ENCODE measurements at places on chromosomes 4 and X.

- DNase-seq = no peak
These were observed 255.1 kb upstream of the VEGFC start for GRCh38 chr4:177047851-177048174.

- DNase-seq = no peak
These were observed 38.1 kb downstream of the FRG2 start for GRCh38 chr4:189988877-189989431.

DNA sequence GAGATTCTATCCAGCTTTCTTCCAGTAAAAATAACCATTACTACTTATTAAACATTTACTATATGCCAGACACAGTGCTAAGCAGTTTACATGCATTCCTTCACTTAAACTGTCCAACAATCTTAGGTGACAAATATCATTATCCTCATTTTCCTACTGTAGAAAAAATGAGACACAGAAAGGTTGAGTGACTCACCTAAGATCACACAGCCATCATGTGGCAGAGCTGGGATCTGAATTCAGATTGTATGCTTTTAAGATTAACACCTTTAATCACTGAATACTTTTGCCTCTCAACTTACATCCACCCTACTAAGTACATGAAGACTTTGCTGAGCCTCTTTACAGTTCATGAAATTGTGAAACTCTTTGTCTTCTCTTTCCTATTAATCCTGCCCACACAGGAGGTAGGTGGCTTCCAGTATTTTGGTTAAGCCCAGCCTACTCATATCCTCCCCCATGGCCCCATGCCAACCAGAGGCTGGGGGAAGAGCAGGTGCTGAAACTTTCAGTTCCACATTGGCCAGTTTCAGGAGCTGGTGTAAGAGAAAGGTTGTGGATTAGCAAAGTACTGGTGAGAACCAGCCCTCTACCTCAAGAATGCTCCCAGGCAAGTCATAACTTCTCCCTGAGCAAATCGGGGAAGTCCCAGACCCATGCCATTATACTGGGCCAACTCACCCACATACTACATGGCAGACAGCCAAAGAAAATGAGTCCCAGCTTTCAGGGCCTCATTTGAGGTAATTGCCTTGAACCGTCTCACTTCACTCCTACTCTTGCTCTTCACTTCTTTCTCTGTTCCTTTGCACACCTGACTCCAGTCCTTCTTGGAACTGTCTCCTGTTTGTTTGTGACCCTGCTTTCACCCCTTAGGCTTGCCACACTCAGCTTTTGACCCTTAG, 211.1 kb downstream of the GUCY2F start:
- DNase-seq = no peak

- DNase-seq = peak; percentile 18
These were observed 72.8 kb upstream of the MAPK10 start for GRCh38 chr4:86432559-86433134.

- peak; percentile 53 for DNase-seq
These were observed 74.5 kb downstream of the GEMIN8 start for GRCh38 chrX:13955095-13955647.

DNA sequence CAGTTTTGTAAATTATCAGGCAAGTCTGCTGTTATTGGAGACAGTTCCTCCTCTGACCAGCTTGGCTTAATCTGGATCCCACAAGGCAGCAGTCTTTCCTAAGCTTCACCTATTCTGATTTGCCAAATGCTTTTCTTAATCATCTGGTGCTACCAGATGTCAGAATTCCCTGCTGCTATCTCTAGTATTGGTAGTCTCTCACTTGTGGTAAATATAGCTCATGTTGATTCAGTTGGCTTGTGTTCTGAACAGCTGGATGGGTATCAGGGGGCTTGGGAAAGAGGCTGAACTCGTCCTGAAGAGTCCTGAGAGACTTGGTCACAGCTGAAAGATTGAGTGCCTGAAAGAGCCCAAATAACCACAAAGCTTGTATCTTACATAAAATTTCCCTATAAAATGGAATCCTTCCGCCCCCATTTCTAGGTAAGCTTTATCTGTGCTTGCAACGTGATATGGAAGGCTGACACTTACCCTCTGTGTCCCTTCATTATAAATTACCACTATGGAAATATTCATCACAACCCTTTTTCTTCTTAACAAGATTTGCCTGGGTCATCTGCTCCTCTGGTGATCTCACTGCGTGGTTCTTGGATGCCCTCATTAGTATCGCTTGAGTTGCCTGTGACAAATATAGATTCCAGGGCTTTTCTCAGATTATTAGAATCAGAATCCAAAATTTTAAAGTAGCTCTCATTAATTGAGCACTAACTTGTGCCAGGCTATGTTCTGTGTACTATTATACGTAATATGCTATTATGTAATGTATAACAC, 104.1 kb upstream of the GPRIN3 start:
- peak; percentile 93 for DNase-seq

DNA sequence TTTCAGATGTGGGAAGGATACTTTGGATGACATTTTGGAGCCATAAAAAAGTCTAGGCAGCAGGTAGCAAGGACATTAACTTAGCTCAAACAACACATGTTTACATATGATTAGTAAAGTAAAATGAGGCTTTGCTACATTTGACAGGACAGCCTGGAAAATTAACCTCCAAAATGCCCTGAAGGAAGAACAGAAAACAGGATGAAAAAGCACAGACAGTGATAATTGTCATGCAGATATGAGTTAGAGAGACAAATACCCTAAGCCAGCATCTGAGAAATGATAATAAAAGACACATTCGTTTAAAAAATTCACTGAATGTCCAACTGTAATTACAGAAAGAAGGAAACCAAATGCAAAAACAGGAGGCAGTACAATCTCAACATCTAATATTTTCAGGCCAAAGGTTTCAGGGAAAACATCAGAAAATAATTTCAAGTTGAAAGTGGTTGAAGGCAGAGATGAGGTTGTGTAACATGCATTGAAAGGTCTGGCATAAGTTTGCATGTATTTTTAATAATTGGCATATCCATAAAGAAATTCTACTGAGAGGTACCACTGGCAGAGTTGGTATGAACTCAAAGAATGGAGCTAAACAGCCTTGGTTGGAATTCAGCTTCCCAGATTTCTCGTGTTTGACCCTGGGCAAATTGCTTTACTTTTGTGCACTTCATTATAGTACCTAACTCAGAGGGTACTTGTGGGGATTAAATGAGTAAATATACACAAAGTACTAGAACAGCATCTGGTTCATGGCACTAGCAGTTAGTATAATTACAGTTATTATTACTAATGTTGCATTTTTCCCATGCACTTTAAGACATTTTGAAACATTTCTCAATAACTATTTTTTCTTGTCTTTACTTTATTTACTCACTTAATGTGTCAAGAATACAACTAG, 54.4 kb upstream of the MAP9 start:
- DNase-seq = no peak

DNA sequence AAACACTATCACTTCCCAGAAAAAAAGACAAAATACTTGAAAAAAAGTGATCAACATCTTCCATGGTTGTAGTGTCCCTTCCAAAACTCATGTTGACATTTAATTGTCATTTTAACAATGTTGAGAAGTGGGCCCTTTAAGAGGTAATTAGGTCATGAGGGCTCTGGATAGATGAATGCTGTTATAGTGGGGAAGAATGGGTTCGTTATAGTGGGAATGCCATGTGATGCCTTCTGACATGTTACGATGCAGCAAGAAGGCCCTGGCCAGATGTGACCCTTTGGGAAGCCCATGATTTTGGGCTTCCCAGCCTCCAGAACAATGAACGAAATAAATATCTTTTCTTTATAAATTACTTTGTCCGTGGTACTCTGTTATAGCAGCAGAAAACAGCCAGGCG, 4.0 kb upstream of the SLC10A6 start:
- no peak for DNase-seq

DNA sequence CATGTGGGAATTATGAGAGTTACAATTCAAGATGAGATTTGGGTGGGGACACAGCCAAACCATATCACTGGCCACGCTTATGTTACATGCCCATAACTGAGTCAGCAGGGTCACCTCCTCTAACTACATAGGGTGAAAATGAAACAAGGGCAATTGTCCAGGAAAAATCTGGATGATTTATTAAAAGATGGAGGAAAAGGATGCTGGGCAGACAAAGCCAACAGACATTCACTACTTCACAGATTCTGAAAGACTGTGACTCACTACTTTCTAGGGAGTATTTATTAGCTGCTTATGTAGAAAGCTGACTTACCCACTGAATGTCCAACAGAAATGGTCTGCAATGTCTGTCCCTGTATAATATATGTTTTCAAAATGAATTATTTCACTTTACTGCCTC, 72.4 kb downstream of the APBB2 start:
- DNase-seq = peak; percentile 28

GRCh38 chr4:169249214-169249973, 21.4 kb downstream of the SH3RF1 start:
- DNase-seq = no peak

- no peak for DNase-seq
These were observed 108.0 kb downstream of the GPM6A start for GRCh38 chr4:175703956-175704600.

- DNase-seq = no peak
These were observed 735.6 kb downstream of the GLUD2 start for GRCh38 chrX:121782976-121783375.

GRCh38 chr4:174230148-174230547, 53.3 kb downstream of the FBXO8 start:
- no peak for DNase-seq

- DNase-seq = no peak
These were observed 120.3 kb upstream of the AFF2 start for GRCh38 chrX:148380107-148380506.

DNA sequence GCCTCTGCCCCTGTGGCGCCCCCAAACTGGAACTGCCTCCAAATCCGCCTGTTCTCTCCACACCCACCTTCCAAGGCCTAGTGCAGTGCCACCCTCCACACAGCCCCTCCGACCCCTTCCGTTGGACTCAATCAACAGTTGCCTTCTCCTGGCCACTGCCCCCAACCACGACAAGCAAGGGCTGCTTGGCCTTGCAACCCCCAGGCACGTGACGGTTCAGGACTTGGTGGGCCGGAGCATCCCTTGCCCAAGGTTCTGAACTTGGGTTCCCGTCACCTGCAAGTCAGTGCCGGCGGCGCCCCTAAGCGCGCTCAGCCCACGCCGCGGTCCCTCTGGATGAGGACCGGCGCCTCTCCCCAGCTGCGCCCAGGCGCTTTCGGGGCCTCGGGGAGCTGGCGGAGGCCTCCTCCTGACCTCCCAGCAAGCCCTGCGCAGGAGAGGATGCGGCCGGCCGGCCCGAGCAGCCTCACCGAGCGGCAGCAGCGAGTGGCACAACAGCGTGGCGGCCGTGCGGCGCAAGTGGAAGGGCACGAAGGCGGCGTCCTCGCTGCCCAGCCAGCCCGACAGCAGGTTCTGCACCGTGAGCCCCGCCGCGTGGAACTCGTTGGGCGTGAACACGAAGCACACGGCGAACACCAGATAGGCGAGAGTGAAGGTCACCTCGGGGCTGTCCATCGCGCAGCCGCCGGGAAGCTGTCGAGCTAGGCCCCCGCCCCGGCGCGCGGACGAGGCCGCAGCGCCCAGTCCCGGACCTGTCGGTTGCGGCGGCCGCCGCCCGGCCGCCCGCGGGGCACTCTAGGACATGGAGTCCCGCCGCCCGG, 750 bp downstream of the TMEM129 start:
- peak; percentile 59 for DNase-seq

Measured in myocyte (in vitro differentiated cells).